ENCODE measurements at places on chromosomes 12 and 14. TPM values are rescaled to one million over a fixed set of nuclear protein-coding genes. Genes with fewer than 3 reads are reported as not detected.

The EFS gene
- 3.7 TPM for polyA plus RNA-seq

The GZMB gene
- 2.1 TPM for polyA plus RNA-seq

The SYNE3 gene
- polyA plus RNA-seq, result 2.5 TPM

The TEX22 gene
- 0.38 TPM for polyA plus RNA-seq

The SLC5A8 gene
- 1.5 TPM for polyA plus RNA-seq

The NYNRIN gene
- 3.4 TPM for polyA plus RNA-seq

The GAS2L3 gene
- 1.8 TPM for polyA plus RNA-seq

The CTSG gene
- not detected for polyA plus RNA-seq

The SYNJ2BP gene
- 10.3 TPM for polyA plus RNA-seq

The FAM90A1 gene
- 0.30 TPM for polyA plus RNA-seq

The SEC23A gene
- polyA plus RNA-seq, result 15.5 TPM

The PKP2 gene
- polyA plus RNA-seq, result 0.47 TPM

The IL23A gene
- polyA plus RNA-seq, result 0.55 TPM

The EXOC3L4 gene
- polyA plus RNA-seq, result 3.1 TPM

The TMTC1 gene
- polyA plus RNA-seq, result 24.9 TPM

The FLRT2 gene
- polyA plus RNA-seq, result 20.3 TPM

The CIT gene
- 13.3 TPM for polyA plus RNA-seq

The WBP11 gene
- polyA plus RNA-seq, result 16.6 TPM

The MYO1H gene
- polyA plus RNA-seq, result 0.03 TPM

The NINJ2 gene
- 2.0 TPM for polyA plus RNA-seq

The SLCO1B1 gene
- not detected for polyA plus RNA-seq
